NCI-H1105 (cell line): ENCODE measurements at places on chromosomes 4 and X.
A peak's percentile ranks its signal among the peaks of the same experiment; 100 is the strongest.

DNA sequence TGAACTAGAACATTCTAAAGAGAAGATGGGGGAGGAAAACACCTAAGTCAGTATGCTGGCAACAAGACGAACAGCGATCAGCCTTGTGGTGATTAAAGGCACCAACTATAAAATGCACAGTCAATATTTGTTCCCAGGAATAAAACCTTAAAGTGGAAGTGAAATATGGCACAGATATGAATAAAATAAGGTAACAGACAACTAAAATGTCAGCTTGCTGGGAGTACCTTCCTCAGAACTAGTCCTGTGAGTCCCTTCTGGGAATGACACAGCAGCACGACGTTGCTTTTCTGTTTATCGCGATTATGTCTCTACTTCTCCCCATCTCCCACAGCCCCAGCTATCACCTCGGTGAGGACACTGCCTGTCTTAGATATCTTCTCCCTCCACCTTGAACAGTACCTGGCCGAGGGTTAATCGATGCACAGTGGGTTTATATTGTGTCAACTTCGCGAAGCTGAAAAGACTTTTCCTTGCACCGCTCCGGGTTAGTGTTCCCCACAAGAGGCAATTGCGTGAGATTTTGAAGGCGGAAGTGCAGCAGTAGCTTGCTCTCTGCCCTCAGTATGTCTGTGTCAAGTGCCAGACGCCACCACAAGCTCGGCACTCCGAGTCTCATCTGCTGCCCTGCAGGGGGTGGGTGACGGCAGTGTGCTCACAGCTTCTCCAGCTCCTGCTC, 17.4 kb downstream of the MTNR1A start:
- DNase-seq = no peak

GRCh38 chr4:137806420-137806819, 274.1 kb upstream of the PCDH18 start:
- no peak for DNase-seq

GRCh38 chr4:185092535-185093197, 50.4 kb upstream of the SLC25A4 start:
- no peak for DNase-seq

GRCh38 chr4:25915353-25915705, 1.3 kb downstream of the SMIM20 start:
- no peak for DNase-seq

DNA sequence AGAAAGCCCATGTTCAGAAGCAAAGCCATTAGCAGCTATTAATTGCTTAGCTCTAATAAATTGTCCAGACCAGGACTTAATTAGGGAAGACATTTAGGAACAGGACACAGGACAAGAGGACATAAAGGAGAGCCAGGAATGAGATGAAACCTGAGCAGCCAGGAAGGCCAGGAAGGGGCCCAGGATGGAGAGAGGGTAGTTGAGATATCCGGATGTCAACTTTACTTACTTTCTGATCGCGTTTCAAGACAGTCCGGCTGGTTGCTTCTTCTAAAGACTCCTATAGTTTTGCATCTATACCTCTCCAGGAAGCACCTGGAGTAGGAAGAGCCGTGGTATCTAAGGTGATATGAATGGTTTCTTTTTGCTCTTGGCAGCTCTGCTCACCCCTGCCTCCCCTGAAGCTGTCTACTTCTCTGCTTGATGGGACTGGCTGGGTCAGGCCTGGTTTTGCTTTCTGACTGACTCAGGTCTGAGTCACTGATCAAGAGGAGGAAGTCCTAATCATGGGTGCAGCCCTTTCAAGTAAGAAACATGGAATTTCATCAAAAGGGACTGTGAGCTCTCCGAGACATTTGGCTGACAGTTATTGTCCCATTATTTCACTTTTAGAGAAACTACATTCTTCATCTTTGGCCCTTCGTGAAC, 733.3 kb downstream of the RPA4 start:
- DNase-seq = no peak

DNA sequence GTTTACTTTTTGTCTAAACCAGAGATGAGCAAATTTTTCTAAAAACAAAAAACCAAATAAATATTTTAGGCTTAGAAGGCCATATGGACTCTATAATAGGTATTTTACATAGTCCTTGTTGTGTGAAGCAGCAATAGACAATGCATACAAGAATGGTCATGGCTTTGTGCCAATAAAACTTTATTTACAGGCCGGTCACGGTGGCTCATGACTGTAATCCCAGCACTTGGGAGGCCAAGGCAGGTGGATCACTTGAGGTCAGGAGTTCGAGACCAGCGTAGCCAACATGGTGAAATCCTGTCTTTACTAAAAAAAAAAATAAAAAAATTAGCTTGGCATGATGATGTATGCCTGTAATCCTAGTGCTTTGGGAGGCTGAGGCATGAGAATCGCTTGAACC, 227.6 kb downstream of the CBR4 start:
- DNase-seq = no peak

DNA sequence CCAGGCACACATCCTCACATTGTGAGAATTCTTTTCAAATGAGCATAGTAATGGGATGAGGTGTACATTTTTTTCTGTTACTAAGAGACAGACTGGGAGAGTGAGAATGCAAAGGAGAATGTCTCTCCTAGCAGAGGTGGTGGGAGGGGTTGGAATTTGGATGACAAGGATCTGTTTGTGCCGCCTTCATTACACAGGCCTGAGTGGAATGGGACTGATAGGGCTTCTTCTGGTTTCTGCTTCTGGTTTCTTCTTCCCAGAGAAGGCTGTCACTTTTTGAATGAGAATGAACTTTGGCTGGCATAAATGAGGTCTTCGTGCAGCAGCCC, 55.4 kb downstream of the C4orf51 start:
- DNase-seq = no peak

DNA sequence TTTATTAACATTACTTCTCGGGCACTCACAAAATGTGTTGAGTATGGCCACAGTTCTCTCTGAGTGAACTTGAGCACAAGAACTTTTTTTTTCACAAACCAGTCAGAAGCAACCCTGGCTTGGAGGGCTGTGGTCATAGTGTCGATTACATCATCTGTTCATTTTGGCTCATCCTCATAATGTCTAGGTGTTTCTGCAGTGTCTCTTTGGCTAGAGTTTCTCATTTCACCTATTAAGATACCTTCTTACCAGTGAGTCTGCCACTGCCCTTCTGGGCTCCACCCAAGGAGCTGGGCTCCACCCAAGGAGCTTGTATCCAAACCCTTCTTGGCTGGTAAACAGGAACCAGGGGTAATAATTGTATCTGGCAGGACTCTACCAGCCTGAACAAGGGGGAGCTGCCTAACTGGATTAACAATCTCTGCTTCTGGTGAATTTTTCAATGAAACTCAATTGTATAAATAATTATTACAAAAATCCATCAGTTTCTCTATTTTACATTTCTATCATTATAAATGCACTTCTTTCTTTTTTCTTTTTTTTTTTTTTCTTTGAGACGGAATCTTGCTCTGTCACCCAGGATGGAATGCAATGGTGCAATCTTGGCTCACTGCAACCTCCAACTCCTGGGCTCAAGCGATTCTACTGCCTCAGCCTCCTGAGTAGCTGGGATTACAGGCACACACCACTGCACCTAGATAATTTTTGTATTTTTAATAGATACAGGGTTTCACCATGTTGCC, 667.7 kb upstream of the SLIT2 start:
- no peak for DNase-seq

- no peak for DNase-seq
Measured at GRCh38 chr4:113476800-113477199, 284.7 kb downstream of the CAMK2D start.

GRCh38 chrX:54540289-54540688, 10.3 kb downstream of the GNL3L start:
- no peak for DNase-seq

DNA sequence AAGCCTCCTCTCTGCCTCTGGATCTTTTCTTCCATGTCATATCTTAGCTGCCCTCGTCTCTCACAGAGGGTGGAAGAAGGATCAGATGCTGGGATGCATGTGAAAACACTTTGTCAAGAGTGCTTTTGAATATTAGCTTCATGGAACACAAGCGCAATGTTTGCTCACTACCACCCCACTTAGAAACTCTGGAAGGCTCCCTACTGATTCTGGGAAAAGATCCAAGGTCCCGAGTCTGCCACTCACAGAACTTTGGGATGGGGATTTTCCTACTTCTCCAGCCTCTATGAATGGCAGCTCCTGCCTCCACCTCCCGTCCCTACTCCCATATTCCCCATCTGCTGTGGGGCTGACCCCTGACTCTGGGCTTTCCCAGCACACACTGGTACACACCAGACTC, 40.2 kb upstream of the CRMP1 start:
- no peak for DNase-seq

GRCh38 chr4:33104273-33104672, 2384.1 kb downstream of the PCDH7 start:
- peak; percentile 39 for DNase-seq

DNA sequence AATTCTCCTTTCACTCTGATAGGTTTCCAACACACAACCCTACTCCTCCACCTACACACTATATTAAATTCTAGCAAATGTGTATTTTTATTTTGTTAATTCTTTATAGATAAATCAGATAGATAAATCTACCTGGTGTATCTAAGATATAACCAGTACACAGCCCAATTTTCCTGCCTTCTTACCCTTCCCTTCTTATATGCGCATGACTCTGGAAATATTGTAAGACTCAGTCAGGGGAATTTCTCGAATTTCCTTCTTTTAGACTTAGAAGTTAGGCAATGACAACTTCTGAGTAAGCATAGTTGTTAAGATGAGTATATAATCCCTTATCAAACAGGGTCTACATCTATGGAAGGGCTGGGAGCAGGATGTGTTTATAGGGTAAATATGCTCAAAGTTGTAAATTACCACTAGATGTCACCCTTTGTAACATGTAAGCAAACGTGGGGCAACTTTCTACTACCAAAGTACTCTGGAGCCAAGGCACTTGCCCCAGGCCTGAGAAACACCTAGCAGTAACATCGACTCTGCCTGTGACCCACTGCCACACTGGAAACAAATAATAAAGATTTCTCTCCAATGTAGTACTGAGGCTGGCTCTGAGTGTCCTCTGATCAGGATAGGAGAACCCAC, 444.7 kb downstream of the IQCM start:
- peak; percentile 17 for DNase-seq

GRCh38 chr4:173500841-173501591, 29.0 kb downstream of the HAND2 start:
- no peak for DNase-seq

DNA sequence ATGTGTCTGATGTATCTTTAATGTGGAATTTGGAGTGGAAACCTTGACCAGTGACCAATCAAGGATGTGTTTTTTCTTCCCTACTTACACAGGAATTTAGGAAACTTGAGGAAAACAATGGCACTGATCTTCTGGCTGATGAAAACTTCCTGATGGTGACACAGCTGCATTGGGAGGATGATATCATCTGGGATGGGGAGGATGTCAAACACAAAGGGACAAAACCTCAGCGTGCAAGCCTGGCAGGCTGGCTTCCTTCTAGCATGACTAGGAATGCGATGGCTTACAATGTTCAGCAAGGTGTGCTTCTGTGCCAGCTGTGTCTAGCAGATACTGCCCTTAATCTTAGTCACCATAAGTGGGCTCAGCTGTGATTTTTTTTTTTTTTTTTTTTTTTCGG, 12.6 kb downstream of the TAF1 start:
- DNase-seq = no peak

GRCh38 chr4:21802406-21802805, 146.2 kb downstream of the KCNIP4 start:
- no peak for DNase-seq

- DNase-seq = no peak
Measured at GRCh38 chr4:183352546-183352945, 30.3 kb upstream of the CLDN24 start.

DNA sequence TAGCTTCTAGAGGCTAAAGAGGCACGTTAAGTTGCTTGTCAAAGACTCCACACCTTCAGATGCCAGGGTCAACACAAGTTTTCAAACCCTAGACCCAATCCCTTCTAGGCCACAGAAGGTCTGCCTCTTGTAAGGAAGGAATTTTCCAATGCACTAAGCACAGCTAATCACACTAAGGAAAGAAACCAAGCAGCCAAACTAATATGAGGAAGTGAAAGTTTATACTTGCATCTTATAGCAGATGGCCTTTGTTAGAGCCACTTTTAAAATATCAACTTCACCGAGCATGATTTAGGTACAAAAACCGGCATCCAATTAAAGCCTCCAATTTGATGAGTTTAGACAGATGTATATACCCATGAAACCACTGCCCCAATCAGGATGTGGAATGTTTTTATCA, 9.9 kb downstream of the FHL1 start:
- no peak for DNase-seq

DNA sequence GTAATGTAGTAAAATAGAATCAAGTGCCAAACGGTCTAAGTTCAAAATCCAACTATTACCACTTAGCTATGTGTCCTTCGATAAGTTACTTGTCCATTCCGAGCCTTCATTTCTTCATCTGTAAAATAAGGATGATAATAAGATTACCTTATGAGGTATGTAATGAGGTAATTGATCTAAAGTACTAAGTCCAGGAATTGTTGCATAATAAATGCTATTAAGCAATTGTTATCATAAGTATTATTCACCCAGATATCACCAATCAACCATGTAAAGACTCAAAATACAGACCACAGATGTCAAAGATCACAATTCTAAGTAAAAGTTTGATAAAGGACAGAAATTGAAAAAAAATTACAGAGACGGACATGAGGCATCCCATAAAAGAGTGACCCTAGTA, 168.4 kb upstream of the POU3F4 start:
- no peak for DNase-seq

DNA sequence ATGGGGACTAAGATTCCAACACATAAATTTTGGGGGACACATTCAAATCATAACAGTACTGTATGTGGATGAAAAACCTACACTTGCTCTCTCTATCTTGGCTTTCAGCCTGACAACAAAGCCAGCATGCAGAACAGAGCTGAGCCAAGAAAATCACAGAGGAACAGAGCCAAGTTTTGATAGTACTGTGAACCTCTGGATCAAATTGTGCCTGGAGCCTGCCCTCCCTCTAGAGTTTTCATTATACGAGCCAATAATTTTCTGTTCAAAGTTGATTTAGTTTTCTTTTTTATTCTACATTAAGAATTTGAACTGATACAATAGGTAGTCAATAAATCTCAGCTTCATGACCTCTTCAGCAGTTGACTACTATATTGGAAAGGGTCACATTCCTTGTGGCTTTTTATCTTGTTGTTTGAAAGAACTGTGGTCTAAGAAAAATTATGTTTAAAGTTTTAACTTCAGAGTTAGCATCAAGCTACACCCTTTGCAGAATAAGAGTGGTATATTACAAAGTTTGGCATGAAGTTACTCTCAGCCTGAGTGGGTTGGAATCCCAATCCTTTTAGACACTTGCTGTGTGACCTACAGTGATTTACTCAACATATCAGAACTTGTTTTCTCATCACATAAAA, 31.1 kb downstream of the GRID2 start:
- DNase-seq = no peak

DNA sequence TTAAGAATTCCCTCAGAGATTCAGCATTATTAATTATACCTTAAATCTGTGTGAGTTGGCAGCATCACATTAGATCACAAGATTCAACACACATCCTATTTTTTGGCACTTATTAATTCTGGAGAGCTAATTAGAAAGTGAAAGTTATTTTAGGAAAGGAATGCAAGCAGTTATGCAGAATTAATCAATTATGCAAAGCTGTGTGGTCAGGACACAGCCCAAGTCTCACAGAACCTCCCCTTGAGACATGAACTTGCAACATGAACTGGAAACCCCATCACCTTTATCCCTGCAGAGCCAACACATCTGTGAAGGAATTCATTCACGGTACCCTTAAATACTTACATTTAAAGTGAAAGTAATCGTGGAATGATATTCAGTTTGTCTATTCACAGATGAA, 80.5 kb downstream of the TSPAN5 start:
- DNase-seq = no peak

GRCh38 chr4:33625748-33626147, 2618.6 kb downstream of the ARAP2 start:
- no peak for DNase-seq

- no peak for DNase-seq
Measured at GRCh38 chr4:106494066-106494465, 125.5 kb upstream of the GIMD1 start.
